Esophagus squamous epithelium (tissue), 5 donors: ENCODE measurements at places on chromosomes 12 and 14.

DNA sequence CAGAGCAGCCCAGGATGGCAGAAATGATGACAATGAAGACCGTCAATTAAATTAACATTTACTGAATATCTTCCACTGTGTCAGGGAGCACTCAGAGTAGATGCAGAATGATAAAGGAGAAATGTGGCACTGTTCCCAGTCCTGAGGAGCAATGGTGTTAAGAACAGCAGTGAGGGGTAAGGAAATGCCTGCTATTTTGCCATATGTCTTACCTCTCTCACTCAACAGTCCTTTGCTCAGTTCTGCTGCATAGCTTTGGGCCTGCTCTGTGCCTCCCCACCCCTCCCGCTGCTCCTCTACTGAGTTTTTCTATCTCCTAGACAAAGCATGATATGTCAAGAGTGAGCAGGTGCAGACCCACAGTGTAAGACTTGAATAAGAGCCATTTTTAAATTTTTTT lies 318.8 kb downstream of the NAV3 start:
- DNase-seq, result no peak
- H3K27me3 ChIP-seq, result no peaks in the 10 kb centered on the region
- H3K36me3 ChIP-seq, result no peaks in the 10 kb centered on the region
- H3K27ac ChIP-seq, result no peak overlapping the region
- no peak overlapping the region for H3K4me3 ChIP-seq

GRCh38 chr12:124617615-124618014 lies 50.2 kb upstream of the NCOR2 start:
- H3K27me3 ChIP-seq, result no peaks in the 10 kb centered on the region
- no peak for DNase-seq
- no peak overlapping the region for H3K4me3 ChIP-seq
- no peaks in the 10 kb centered on the region for H3K36me3 ChIP-seq
- H3K27ac ChIP-seq, result no peak overlapping the region

GRCh38 chr14:101132051-101132571 lies 228.6 kb upstream of the RTL1 start:
- DNase-seq, result no peak
- no peaks in the 10 kb centered on the region for H3K4me1 ChIP-seq
- H3K36me3 ChIP-seq, result no peaks in the 10 kb centered on the region
- H3K27ac ChIP-seq, result no peak overlapping the region

DNA sequence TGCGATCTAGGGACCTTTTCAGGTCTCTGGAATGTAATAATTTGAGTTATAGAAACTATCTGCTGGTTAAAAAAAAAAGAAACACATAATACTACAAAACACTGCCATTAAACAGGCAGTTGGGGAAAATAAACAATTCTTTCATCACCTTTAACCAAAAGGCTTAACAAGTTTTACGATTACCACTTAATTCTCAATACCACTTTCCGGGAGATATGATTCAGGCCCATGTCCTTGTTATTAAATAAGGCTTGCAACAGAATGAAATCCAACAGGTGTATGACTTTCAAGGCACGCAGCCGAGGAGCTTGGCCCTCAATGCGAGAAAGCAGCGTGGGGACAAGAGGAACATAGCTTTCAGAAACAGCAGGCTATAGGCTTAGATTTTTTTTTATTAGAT lies 5.6 kb upstream of the GLRX5 start:
- H3K36me3 ChIP-seq, result no peaks in the 10 kb centered on the region
- no peak for DNase-seq
- no peaks in the 10 kb centered on the region for H3K27me3 ChIP-seq
- H3K4me3 ChIP-seq, result no peak overlapping the region
- H3K4me1 ChIP-seq, result peaks cover 80% of the 10 kb centered on the region
- no peak overlapping the region for H3K27ac ChIP-seq

- no peak overlapping the region for H3K27ac ChIP-seq
- no peaks in the 10 kb centered on the region for H3K36me3 ChIP-seq
- DNase-seq, result no peak
- no peaks in the 10 kb centered on the region for H3K4me1 ChIP-seq
- no peak overlapping the region for H3K4me3 ChIP-seq
Observed at GRCh38 chr12:65490250-65490649, 211.8 kb downstream of the MSRB3 start.

GRCh38 chr12:86666316-86666715 lies 410.1 kb upstream of the MGAT4C start:
- H3K27me3 ChIP-seq, result no peaks in the 10 kb centered on the region
- peaks cover 23% of the 10 kb centered on the region for H3K4me1 ChIP-seq
- H3K4me3 ChIP-seq, result no peak overlapping the region
- DNase-seq, result no peak
- H3K36me3 ChIP-seq, result no peaks in the 10 kb centered on the region
- H3K27ac ChIP-seq, result no peak overlapping the region

DNA sequence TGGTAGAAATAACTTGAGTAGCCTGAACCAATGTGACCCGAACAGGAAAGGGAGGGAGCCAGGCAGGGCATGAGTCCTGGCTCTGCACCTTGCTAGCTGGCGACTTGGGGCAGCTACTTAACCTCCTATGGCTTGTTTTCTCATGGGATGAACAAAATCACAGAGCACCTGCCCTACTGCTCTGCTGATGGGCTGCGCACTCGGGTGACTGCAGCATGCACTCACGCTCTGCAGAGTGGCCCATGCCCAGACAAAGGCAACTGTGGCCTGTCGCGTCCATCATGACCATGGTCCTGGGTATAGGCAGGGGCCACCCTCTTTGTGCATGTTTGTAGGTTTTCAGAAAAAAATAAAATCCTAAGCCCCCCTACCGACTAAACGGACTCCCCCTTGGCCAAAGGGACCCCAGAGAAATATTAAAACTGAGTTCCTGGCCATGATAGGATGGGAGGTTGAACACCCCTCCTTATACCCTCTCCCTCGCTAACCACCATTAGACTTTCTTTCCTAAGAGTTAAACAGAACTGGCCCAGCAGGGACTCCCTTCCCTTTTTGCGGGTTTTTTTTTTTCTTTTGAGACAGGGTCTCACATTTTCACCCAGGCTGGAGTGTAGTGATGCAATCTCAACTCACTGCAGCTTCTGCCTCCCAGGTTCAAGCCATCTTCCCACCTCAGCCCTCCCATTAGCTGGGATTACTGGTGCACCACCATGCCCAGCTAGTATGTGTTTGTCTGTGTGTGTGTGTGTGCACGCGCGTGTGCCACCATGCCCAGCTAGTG lies 32.5 kb downstream of the VWF start:
- H3K4me1 ChIP-seq, result peaks cover 35% of the 10 kb centered on the region
- no peaks in the 10 kb centered on the region for H3K36me3 ChIP-seq
- no peak for DNase-seq
- H3K27me3 ChIP-seq, result no peaks in the 10 kb centered on the region
- no peak overlapping the region for H3K4me3 ChIP-seq

DNA sequence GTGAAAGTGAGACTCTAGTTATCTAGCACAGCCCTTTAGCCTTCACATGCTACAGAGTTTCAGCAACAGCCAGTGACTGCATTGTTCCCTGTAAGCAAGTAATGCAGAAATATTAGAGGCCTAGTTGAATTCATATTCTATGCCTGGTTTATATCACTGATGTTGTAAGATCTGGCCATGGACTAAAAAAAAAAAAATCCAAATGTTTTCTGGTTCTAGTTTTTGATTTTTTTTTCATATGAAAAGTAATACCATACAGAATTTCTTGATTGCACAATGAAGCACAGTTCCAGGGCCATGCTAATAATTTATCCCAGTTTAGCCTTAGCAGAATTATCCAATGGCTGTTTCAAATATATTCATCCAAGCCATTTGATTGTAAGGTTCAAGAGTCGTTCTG lies 341.5 kb upstream of the DDHD1 start:
- no peaks in the 10 kb centered on the region for H3K27me3 ChIP-seq
- H3K4me1 ChIP-seq, result no peaks in the 10 kb centered on the region
- no peak overlapping the region for H3K4me3 ChIP-seq
- no peak overlapping the region for H3K27ac ChIP-seq
